ENCODE measurements at places on chromosomes 6 and 20.

DNA sequence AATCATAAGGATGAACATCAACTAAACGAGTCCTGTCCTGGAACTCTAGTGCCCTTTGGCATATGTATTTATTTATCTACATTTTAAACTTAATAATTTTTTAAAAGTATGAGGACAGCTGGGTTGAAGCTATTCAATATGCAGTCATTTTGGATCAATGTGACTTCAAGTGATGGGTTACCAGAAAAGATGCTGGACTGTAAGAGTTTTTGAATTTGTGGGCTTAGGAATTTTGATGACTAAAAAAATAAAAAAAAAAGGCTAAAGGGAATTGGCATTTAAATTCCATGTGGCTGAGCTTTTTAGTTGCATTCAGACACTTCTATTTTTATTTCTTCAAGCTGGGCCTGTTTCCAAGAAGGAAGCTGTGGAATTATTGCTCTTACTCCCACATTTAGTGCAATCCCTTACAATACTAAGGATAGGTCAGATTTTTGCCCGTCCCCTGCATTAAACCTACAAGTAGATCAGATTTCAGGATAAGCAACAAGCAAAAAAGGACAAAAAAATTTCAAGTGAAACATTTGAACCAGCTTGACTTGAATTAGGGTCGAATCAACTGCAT, 704.2 kb upstream of the CITED2 start:
- DNase-seq = no peak

DNA sequence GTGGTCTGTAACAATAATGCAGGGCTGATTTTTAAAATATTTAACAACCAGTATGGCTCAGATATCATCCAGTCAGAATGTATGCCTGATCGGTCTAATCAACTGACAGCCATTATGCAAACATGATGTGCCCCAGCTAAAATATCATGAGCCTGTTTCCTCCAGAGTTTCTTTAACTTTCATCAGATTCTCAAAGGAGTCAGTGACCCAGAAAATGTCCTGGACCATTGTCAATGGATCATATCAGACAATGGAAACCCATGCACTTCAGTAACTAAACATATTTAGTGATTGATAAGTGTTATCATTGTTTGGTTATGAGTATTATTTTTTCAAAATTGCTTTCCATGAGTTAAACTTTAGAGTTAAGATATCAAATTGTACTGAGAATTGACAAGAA, 173.5 kb downstream of the LMBRD1 start:
- DNase-seq = no peak

- DNase-seq = no peak
These were observed 109.9 kb downstream of the RIN2 start for GRCh38 chr20:19867940-19868371.

GRCh38 chr20:36481380-36482043, 59.8 kb upstream of the MYL9 start:
- DNase-seq = no peak

GRCh38 chr20:3276680-3277015, 37.7 kb upstream of the SLC4A11 start:
- no peak for DNase-seq

DNA sequence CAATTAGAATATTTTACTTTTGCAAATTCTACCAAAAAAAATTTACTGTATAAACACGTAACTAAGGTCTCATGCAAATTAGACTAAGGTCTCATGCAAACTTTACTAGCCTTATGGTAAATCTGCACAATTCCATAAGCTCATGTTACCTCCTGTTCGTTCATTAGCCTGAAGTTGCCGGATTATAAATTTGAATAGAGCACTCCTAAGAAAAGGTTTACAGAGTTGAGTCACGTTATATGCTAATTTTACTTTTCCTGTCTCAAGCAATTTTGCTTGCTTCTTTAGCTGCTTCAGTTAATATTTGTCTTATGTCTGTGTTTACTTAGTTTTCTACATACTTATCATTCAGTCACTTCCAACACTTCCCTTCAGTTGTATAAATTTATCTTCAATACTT, 1434.0 kb upstream of the EYS start:
- DNase-seq = no peak

DNA sequence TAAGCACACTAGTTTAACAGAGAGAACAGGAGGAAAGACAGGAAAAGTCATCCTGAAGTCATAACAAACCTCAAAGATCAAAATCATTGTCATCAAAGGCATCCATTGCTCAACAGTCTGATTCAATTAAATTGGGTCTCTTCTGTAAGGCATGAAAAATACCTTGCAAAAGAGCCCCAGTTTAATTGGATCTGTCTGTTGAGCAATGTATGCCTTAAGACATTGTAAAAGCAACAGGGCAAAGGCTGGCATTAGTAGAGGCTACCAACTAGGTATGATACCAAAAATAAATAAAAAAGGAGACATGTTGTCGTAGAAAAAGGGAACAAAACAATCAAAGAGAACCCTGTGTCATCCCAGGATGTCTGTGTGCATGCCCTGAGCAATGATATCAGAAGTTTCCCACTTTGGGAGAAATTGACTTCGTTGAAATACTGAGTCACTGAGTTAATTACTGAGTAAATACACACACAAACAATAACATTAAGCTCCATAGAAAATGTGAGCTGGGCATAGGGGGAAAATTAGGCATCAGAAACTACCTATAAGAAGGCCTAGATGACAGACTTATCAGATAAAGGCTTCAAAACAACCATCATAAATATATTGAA, 1013.8 kb upstream of the CITED2 start:
- no peak for DNase-seq

- DNase-seq = no peak
These were observed 19.0 kb upstream of the KIFC1 start for GRCh38 chr6:33372526-33373123.

DNA sequence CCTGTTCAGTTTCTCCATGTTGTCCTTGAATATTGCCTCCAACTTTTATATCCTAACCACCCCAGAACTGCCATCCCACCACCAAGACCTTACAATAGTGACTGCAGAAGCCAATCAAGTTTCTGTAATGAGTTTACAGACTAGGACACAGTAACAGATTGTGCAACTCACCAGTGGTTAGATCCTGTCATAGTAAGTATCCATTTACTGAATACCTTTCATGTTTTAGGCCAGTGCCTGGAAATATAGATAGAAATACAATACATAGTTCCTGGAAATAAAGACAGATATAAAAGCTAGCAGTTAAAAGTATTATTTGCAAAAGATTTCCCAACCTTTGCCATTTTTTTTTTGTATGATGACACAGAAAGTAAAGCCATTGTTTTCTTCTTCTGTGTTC, 471.8 kb upstream of the BTBD3 start:
- DNase-seq = no peak

GRCh38 chr6:137976430-137976829, 109.4 kb downstream of the TNFAIP3 start:
- no peak for DNase-seq

DNA sequence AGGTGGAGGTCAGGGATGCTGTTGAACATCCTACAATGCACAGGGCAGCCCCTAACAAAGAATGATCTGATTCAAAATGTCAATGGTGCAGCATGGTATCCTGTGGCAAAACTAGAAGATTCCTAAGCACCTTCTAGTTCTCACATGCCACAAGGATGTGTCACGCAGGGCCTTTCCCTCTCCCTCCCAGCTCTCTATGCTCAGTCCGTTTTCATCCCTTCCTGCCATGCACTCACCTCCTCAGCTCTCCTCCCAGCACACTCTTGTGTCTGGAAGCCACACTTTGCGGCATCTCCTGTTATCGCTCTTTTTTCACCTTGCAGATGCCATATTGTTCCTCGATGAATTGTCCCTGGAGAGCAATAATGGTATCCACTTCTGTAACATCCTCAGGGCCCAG, 263.4 kb downstream of the CDC5L start:
- DNase-seq = no peak

- DNase-seq = no peak
These were observed 130.0 kb upstream of the KCNK16 start for GRCh38 chr6:39452306-39453145.

DNA sequence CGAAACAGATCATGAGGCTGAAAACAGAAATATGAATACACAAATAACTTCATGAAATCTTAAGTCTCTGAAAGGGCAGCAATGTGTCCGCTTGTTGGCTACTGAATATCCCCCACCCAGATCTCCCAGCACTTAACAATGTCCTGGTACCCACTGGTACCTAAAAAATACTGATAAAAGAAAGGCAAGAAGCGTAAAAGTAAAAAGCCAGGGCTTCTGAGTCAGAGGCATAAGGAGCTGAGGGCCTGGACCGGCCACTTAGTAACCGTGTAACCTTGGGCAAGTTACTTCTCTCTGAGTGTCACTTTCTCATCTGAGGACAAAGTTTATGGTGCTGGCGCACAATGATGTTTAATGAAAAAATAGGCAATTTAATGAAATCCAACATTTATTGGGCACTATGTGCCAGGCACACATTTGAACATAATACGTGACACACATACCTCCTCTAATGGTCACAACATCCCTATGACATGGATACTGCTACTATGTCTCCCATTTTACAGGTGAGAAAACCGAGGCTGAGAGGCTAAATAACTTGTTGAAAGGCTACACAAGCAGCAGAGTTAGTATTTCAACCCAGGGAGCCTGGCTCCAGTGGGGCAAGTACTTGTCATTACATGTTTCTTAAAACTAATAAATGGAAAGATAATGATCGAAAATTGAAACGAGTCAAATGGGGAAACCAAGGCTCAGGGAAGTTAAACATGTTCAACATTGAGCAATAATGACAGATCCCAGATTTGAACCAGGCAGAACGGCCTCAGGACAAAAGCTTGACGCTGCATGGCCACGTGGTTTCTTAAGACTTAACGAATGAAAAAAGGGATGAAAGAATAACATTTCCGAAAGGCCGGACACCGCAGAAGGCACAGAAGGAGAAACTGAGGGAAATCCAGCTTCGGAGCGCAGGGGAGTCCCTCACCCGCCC, 828 bp downstream of the TP53RK start:
- no peak for DNase-seq
